Cerebellum (tissue), 4 donors: ENCODE measurements at places on chromosomes 1 and 21.
A peak's percentile ranks its signal among the peaks of the same experiment; 100 is the strongest.

GRCh38 chr1:72634946-72635345, 352.6 kb upstream of the NEGR1 start:
- DNase-seq, result no peak

DNA sequence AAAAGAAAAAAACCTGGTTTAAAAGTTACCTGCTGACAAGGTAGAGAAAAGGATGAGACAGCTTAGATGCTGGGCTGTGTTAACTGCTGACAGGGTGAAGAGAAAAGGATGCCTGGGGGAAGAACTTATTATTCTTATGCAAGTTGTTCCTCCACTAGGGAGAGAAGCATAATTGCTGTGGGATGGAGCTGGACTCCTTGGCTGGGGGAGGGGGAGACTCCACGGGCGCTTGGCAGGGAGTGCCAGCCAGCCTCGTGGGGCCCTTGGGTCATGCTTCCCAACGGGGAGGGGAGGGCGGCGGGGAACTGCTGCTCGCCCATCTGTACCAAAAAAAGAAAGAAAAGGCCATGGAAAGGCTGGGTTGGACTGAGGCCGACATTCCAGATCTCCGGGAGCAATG, 47.2 kb downstream of the SYCP1 start:
- DNase-seq, result no peak

DNA sequence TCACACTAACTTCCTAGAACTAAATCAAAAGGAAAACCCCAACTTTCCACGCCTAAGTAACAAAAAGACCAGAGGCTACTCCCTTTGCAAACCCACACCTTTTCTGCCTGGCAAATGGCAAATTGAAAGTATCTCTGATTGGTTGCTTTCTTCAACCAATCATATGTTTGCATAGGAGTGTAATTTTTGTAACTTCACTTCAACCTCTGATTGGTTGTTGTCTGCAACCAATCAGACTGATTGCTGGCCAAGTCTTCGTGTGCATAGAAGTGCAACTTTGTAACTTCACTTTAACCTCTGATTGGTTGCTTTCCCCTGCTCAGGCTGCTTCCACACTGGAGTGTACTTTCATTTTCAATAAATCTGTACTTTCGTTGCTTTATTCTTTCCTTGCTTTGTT, 36.9 kb upstream of the PADI2 start:
- no peak for DNase-seq

GRCh38 chr21:42392731-42393442, 3.0 kb downstream of the TMPRSS3 start:
- DNase-seq, result no peak

DNA sequence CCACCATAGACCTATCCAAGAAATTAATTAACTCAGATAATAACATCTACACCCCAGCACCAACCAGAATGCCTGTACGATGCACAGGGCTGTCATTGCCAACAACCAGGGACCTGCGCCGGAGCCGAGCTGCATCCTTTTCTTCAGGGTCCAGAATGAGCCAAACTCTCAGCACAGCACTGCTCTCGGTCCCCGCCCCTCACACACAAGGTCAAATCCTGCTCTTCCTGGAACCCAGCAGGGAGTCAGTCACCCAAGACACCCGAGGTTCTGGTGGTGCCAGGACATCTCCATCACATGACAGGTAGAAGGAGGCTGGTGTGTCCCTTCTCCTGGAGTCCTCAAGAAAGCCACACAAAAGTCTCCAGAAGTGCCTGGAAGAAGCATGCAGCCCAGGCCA, 31.9 kb downstream of the NPHP4 start:
- no peak for DNase-seq

DNA sequence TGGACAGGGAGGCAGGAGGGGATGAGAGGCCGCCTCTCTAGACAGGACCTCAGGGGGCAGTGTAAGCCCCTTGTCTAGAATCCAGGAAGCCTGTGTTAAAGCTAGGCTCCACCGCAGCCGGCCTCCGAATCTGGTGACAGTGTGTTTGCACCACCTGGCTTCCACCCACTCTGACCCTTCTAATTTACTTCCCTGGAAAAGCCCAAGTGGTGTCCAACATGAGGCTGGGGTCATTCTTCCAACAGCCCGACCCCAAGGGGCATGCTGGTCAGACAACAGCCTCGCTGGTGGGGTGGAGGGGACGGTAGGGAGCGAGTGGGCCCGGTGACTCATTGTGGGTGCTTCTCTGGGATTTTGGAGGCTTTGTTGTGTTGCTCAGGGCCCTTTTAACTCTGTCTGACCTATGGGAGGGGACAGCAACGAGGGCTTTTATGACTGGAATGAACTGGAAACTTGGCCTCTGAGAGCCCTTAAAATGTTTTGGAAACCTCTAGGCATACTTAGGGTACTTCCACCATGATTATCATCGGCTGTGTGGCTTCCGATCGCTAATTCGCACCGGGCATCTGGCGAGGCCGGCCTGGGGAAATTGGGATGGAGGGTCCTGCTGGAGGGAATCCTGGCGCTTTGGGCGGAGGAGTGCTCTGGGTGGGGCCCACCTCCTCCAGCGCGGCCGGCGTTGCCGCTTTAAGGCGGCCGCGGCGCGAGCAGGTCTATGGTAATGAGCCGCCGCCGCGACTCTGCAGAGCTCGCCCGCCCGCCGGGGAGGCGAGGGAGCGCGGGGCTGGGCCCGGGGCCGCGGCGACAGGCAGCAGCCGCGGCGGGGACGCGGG, at the start of gene CELSR2:
Gene CELSR2 (plus strand): TSS at position 743 of the 833 bp plus-strand sequence. CDS start 541 bp downstream, outside the sequence.
- DNase-seq, result peak; percentile 88

DNA sequence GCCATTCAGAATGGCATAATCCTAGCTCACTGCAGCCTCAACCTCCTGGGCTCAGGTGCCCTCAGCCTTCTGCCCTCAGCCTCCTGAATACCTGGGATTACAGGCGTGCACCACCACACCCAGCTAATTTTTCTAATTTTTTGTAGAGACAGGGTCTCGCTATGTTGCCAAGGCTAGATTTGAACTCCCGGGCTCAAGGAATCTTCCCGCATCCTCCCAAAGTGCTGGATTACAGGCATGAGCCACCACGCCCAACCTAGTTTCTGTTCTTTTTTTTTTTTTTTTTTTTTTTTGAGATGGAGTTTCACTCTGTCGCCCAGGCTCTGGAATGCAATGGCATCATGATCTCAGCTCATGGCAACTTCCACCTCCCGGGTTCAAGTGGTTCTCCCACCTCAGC, 108.9 kb downstream of the LACTBL1 start:
- DNase-seq, result no peak

DNA sequence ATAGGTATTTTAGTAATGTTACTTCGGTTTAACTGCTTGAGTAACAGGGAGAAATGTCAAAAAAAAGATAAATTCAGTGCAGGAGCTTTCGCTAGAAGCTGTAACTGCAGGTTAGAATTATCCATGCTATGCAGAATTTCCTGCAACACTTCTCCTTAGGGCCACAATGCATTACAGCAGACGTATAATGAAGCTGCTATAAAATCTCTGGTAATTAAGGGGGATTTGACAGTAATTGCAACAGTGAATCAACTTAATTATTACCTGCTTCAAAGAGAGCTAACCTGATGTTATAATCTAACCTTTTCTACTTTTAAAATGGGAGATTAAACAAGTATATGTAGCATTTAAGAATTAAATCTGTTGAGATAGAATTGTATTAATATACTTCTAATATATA, 92.6 kb downstream of the ATG4C start:
- DNase-seq, result no peak

GRCh38 chr1:27018316-27018715, 5.7 kb upstream of the TENT5B start:
- no peak for DNase-seq
